ENCODE measurements at places on chromosomes 12 and 14. TPM values are rescaled to one million over a fixed set of nuclear protein-coding genes. Genes with fewer than 3 reads are reported as not detected.

NFATC4 gene
- 62.0 TPM for total RNA-seq

FKBP4 gene
- 30.5 TPM for total RNA-seq

P2RX7 gene
- 4.0 TPM for total RNA-seq

FITM1 gene
- total RNA-seq = 0.78 TPM

CD69 gene
- 5.8 TPM for total RNA-seq

MAP1LC3B2 gene
- total RNA-seq = 1.5 TPM

SERPINA1 gene
- total RNA-seq = 22.4 TPM

PSMA3 gene
- 91.5 TPM for total RNA-seq

OR4E1 gene
- total RNA-seq = not detected

MYH6 gene
- total RNA-seq = not detected

INHBC gene
- total RNA-seq = not detected

FZD10 gene
- 2.8 TPM for total RNA-seq

SLC6A13 gene
- total RNA-seq = 0.54 TPM

CLEC9A gene
- total RNA-seq = not detected

NKX2-8 gene
- total RNA-seq = not detected

FAM90A1 gene
- total RNA-seq = not detected

C12orf60 gene
- not detected for total RNA-seq

FOXM1 gene
- total RNA-seq = 2.2 TPM

GSKIP gene
- 9.0 TPM for total RNA-seq

RBP5 gene
- not detected for total RNA-seq

SUOX gene
- total RNA-seq = 17.6 TPM

HOXC12 gene
- not detected for total RNA-seq

CPNE6 gene
- 1.3 TPM for total RNA-seq

MYL2 gene
- total RNA-seq = 1.9 TPM

ASCL1 gene
- not detected for total RNA-seq

C12orf54 gene
- total RNA-seq = not detected

AQP2 gene
- 3.0 TPM for total RNA-seq

PLEK2 gene
- total RNA-seq = 5.9 TPM

LAG3 gene
- total RNA-seq = 0.95 TPM

KDM2B gene
- 15.0 TPM for total RNA-seq

AHSA1 gene
- 77.7 TPM for total RNA-seq

CCDC38 gene
- total RNA-seq = not detected

MARK3 gene
- 77.6 TPM for total RNA-seq

B4GALNT1 gene
- total RNA-seq = 11.0 TPM

PLA2G1B gene
- not detected for total RNA-seq

TAS2R43 gene
- total RNA-seq = 2.7 TPM

RNASE4 gene
- 45.6 TPM for total RNA-seq

BTBD6 gene
- total RNA-seq = 45.9 TPM

SNAPC1 gene
- 8.6 TPM for total RNA-seq

ADAM21 gene
- not detected for total RNA-seq

ZC3H10 gene
- total RNA-seq = 7.1 TPM

E2F7 gene
- total RNA-seq = not detected

TPPP2 gene
- not detected for total RNA-seq

SPX gene
- total RNA-seq = not detected

BEST3 gene
- not detected for total RNA-seq

APOF gene
- total RNA-seq = not detected

TSPAN11 gene
- 0.41 TPM for total RNA-seq

KRT6A gene
- total RNA-seq = 0.68 TPM

IFNG-AS1 gene
- total RNA-seq = 0.92 TPM

PPTC7 gene
- total RNA-seq = 11.8 TPM

ENDOU gene
- total RNA-seq = 0.49 TPM

TTC9 gene
- total RNA-seq = 4.7 TPM

MON2 gene
- 73.0 TPM for total RNA-seq

VWF gene
- 251 TPM for total RNA-seq

PPP1R13B gene
- total RNA-seq = 15.3 TPM

All from thoracic aorta (tissue), 2 donors.